ENCODE measurements at places on chromosomes 11 and 22.

DNA sequence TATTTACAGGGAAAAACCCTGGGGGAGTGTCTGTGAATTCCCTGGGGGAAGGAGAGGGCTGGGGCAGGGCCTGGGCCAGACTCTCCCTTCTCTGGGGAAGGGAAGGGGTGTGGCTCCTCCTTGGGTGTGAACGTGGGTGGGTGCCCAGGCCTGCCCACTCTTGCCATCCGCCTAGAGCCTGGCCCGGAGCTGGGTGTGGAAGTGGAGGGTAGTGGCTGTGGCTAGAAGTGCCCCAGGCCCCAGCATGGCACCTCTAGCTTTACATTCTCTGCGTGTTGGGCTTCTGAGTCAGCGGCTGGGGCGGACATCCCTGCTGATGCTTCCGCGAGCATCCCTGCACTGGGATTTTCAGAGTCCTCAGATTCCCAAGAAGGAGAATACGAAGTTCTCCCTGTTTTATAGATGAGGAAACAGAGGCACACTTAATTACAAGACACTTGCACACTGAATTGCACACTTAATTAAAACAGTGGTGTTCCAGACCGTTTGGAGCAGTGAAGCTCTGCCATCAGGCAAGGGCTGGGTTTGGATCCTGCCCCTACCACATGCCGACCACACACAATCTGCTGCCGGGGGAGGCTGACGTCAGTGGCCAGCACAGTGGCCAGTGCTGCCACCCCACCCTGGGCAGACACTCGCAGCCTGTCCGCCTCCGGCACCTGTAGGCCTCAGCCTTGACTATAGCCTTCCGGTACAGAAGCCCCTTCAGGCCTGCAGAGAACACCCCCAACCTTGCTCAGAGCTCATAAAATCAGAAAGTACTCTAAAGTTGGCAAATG is 7.6 kb downstream of the BAD start:
- no peak for DNase-seq

DNA sequence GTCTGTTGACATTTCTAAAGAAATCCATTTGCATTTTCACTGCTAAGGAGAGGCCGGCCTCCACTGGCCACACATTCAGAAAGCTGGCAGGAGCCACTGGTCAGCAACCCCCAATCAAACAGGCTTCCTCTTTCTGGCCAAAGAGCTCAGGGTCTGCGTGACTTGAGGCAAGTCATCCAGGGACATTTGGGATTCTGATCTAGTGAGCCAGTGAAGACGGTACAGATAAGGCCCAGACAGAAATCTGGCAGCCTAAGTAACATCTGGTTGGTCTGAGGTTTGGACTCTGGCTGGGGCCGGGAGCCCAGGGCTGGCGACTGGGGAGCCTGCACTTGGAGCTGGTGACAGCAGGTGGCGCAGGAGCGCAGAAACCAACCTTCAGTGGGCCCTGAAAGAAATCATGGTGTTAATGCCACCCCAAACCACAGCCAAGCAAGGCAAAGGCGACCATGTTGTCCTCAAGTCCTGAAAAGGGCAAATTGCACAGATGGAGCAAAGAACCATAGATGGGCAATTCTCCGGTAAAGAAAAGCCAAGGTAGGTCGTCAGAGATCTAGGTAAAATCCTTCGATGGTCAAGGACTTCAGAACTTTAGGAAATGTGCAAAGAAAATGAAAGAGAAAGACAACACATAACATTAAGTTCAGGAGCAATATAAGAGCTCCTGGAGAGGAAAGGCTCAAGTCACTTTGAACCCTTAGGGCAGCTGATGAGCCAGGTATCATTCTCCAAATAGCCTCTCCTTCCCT is 99.4 kb upstream of the BLID start:
- peak; percentile 41 for DNase-seq

GRCh38 chr22:23070418-23071229 is at the start of gene GNAZ:
Gene GNAZ, plus strand, starts transcription at chr22:23070519. Its CDS starts 25,177 bp downstream, at chr22:23095696.
- peak; percentile 59 for DNase-seq

GRCh38 chr11:78083021-78083420 is 3.4 kb upstream of the NDUFC2 start:
- no peak for DNase-seq

GRCh38 chr22:17007257-17007656 is 765 bp downstream of the GAB4 start:
- DNase-seq, result no peak

GRCh38 chr11:116862951-116863350 is 25.5 kb upstream of the APOA1 start:
- no peak for DNase-seq
